ENCODE measurements at places on chromosomes 11 and 22.

DNA sequence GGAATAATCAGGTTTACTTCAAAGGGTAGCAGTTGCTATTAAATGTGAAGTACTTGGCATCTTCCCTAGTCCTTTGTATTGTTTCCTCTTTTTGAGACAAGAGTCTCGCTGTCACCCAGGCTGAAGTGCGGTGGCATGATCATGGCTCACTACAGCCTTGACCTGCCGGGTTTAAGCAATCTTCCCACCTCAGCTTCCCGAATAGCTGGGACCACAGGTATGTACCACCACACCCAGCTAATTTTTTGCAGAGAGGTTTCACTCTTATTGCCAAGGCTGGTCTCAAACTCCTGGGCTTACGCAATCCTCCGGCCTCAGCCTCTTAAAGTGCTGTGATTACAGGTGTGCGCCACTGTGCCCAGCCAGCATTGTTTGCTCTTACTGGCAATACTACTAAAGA, 36.2 kb upstream of the RAPSN start:
- no peak for DNase-seq

DNA sequence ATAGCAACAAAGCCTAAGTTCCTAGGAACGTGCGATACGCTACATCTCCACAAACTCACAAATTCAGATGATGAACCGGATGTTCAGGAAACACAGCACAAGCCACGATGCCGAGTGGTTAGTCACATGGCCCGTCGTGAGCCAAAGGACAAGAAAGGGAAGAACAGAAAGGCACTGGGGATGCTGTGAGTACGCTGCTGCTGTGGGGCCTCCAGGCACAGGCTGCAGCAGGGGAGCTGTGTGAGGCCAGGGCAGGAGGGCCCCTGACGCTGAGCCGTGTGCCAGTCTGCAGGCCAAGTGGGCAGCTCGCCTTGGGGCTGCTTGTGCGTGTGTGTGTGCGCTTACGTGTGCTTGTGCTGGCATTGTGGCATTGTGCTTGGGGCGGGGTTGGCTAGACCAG, 89.4 kb downstream of the CTTN start:
- DNase-seq, result no peak

- no peak for DNase-seq
Observed at GRCh38 chr11:813456-814096, 3.8 kb downstream of the RPLP2 start.

- DNase-seq, result no peak
Observed at GRCh38 chr22:29596408-29596807, 7.0 kb upstream of the NF2 start.

Data from G401 (cell line).